ENCODE measurements at places on chromosomes 7 and 10.
A peak's percentile ranks its signal among the peaks of the same experiment; 100 is the strongest.

DNA sequence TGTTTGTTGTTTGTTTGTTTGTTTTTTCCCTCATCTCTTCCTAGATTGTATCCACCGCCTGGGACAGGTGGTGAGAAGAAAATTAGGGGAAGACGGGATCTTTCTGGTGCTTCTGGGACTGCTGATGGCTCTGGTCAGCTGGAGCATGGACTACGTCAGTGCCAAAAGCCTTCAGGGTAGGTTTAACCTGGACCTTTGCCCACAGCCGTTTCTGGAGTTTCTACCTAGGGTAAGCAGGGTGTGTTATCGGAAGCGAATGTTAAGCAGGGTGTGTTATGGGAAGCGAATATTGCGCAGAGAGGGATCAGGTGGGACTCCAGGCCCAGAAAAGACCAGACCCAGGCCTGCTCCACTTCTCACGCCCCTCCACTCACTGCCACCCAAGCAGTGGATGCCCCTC is 4.7 kb downstream of the CLCN1 start:
- no peak for DNase-seq

- no peak for DNase-seq
These were observed 4.3 kb downstream of the ELOVL3 start for GRCh38 chr10:102230264-102230860.

DNA sequence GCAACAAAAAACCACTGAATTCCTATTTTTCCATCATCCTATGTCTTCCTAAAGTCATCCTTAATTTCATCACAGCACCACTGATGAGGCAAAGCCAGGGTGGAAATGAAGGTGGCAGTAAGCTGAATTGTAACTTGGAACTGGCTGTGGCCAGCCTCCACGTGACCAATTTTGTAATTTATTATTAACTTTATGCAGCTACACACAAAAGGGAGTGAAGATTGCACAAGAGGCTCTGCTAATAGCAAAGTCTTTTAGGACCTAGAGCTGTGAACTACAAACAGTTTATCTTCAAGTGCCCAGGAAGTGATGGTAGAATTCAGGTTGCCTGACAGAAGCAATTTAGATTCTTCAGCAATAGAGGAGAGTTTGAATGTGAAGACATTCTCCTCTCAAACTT is 176.4 kb downstream of the CCDC71L start:
- no peak for DNase-seq

- DNase-seq = no peak
These were observed 35.9 kb upstream of the TSPAN33 start for GRCh38 chr7:129108581-129108980.

DNA sequence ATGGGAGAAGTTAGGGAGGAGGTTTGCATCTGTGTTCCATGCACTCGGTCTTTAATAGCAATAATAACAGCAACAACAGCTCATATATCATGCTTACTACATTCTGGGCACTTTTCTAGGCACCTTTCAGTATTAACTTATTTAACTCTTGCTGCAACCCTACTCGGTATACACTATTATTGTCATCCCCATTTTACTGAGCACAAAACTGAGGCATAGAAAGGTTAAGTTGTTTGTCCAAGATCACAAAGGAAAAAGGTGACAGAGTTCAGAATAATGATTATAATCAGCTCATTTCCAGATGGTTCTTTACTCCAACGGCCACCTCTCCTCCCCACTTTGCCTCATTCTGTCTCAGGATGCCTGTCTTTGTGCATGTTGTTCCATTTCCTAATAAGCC is 102.1 kb upstream of the ABI1 start:
- DNase-seq = no peak

GRCh38 chr7:86991093-86991769 is 68.2 kb downstream of the ELAPOR2 start:
- no peak for DNase-seq

DNA sequence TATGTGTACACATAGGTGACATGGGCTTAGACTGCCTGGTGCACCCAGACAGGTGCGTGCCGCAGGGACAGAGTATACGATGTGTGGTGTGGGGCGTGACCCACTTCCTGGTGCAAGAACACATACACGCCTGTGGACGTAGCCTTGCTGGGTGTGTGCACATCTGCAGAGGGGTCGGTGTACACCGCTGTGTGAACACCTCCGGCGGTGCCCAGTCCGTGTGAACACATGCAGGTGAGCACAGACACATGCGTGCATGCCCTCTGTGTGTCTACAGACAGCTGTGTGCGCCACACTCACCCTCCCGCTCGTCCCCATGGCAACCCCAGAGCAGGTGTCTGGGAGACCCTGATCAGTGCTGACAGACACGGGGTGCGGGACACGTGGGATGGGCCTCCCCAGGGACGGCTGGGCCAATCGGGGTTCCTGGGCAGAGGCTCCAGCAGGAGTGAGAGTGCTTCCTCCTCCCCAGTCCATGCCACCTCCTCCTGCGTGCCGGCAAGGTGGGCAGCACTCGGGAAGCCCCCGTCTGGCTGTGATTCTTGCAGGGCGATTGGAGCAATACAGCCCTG is 23.4 kb downstream of the ELFN1 start:
- DNase-seq = no peak

- no peak for DNase-seq
These were observed 161.9 kb upstream of the MEOX2 start for GRCh38 chr7:15848362-15848761.

GRCh38 chr10:1571587-1572237 is 165.6 kb downstream of the ADARB2 start:
- no peak for DNase-seq

- no peak for DNase-seq
These were observed 432.1 kb upstream of the PCDH15 start for GRCh38 chr10:55233090-55233489.

DNA sequence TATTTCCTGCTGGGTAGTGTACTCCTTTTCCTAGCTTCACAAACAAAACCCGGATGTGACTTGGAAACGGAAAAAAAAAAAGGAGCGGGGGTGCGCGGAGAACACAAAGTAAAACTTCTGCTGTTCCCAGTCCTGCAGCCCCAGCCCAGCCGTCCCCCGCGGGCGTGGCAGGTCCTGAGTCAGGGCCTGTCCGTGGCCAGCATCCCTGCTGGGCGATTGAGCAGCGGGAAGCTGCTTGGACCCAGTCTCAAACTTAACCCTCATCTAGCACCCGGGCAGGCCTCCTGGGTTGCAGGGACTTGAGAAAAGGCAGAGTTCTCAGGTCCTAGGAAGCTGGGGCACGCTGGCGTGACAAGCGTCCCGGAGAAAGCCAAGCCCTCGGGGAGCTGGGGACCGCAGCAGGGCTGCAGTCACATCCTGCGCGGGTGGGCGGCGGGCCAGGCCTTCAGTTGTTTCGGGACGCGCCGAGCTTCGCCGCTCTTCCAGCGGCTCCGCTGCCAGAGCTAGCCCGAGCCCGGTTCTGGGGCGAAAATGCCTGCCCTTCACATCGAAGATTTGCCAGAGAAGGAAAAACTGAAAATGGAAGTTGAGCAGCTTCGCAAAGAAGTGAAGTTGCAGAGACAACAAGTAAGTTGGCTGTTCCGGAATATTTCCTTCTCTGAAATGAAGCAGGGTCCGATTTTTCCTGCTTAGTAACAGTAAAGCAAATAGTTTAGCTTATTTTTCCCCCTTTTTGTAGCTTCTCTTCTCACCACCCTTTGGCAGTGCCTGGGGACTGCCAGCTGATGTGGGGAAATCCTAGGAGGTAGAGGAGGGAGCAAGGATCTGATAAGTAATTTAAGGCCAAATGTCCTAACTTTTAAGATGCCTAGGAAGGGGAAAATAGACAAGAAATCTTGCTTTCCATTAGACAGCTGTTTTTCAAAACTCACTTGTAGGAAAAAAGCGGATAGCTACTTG is at the start of gene GNG11:
Gene GNG11 (plus strand): TSS at position 129 of the 960 bp plus-strand sequence. CDS start 403 bp downstream, at position 532.
- no peak for DNase-seq

GRCh38 chr7:92636018-92636560 is 45.9 kb upstream of the FAM133B start:
- no peak for DNase-seq

DNA sequence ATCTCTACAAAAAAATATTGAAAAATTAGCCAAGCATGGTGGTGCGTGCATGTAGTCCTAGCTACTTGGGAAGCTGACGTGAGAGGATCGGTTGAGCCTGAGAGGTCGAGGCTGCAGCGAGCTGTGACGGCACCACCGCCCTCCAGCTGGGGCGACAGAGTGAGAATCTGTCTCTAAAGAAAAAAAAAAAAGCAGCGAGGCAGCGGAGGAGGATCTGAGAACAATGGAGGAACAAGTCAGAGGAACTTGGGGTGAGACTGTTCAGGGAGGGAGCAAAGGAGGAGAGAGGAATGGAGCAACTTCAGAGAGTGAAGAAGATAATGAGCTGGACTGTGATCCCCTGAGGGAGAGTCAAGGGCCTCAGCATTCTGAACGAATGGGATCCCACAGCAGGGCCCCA is 85.4 kb downstream of the MKX start:
- DNase-seq = no peak

- no peak for DNase-seq
These were observed 46.0 kb upstream of the OPTN start for GRCh38 chr10:13053794-13054462.

DNA sequence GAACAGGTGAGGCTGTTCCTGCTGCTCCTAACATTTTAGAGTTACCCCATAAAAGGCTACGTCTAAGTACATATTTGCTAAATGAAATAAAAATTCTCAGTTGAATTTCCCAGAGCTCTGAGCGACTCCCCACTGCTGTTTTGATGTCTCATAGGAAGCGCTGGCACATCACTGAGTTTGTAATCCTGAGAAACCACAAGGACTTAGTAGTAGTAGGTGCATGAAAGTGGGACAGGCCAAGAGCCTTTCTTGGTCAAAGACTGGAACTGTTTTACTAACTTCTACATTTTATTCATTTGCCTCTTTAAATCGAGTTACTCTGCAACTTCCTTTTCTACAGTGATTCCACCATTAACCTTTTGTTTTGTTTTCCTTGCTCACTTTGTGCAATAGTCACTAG is 85.9 kb downstream of the XPNPEP1 start:
- no peak for DNase-seq

GRCh38 chr7:157502701-157503111 is 165.9 kb downstream of the DNAJB6 start:
- DNase-seq = no peak

DNA sequence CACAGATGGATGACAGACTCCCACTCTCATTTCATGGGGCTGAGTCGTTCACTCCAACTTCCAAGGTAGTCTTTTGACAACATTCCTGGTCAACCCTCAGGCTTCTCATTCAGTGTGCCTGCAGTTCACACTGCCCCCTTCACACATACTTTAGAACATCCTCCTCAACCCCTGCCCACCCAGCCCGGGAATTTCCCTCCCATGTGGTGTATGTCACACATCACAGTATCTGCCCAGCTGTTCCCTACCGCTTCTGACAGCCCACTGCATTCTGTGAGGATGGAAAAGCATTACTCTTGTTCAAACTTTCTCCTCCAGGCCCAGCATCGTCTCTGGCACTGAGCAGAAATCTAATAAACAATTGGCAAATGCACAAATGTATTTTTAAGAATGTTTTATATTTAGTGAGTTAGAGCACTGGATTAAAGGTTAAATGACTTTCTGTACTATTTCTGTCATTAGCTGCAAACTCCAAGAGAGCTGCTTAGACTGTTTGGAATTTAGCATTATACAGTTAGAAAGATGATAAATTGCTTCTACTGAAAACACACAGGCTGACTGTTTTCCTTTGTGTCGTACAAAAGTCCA is 110.4 kb downstream of the SFMBT2 start:
- no peak for DNase-seq

DNA sequence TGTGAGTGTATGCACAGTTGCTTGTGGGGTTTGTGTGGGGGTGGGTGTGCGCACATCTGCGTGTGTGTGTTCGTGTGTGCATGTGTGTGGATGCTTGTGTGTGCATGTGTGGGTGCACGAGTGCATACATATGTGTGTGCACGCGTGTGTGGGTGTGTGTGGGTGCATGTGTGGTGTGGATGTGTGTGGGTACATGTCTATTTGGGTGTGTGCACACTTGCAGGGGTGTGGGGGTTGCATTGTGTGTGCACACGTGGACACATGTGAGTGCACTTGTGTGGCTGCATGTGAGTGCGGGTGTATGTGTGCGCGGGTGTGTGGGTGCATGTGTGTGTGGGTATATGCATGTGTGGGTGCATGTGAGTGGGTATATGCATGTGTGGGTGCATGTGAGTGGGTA is 73.7 kb downstream of the NKX6-2 start:
- DNase-seq = no peak

DNA sequence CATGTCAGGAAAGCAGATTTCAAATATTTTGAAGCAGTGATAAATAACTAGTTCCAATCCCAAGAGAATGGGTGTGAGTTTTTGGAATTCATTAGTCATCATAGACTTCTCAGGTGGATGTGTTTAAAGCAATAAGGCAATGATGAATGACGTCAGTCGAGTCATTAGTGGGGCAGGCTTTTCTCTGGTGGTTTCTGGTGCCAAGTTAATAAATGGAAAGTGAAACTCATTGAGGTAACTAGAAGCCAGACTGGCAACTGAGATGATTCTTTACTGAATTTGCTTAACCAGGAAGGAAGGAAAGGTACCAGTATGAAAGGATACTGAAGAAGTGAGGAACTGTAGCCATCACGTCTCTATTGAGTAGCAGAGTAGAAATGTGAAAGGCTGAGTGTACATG is 311.0 kb downstream of the GPAM start:
- DNase-seq = no peak

- DNase-seq = peak; percentile 75
These were observed at the start of gene FAM53B for GRCh38 chr10:124744102-124745050. Gene FAM53B (minus strand): TSS chr10:124744378. CDS start chr10:124706713, 37,665 bp downstream.

DNA sequence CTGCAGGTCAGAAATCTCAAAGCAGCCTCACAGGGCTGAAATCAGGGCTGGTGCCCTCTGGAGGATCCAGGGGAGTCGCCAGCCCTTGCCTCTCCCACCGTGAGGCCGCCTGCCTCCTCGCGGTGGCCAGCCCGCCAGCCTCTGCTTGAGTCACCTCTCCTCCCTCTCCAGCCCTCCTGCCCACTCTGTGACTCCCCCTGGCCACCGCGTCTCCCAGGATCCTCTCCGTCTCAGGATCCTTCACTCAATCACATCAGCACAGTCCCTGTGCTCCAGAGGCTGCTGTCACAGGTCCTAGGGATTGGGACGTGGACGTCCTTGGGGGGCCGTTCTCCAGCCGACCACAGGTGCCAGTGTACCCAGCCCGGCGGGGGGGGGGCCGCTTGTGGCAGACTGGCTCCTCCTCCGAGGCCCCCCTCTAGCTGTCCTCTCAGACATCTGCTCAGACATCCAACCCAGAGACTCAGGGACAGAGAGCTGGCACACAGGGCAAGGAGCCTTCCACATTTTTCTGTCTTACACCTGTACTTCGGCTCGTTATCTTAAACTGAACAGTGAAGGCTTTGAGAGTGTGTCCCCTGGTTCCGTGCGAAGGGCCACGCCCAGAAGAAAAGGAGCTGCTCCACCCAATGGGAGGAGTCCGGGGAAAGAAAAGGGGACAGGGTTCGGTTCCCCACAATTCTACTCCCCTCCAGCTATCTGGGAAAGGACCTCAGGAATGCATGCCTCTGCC is 9.4 kb upstream of the PPP2R2D start:
- DNase-seq = no peak

Data from forelimb muscle (tissue), 1 donor.